Activated CD4-positive, alpha-beta T cell treated with anti-CD3 and anti-CD28 coated beads for 4 hours (primary cell): ENCODE measurements at places on chromosomes 5 and 9.

- DNase-seq, result no peak
Observed at GRCh38 chr5:169197343-169197742, 103.6 kb downstream of the SLIT3 start.

DNA sequence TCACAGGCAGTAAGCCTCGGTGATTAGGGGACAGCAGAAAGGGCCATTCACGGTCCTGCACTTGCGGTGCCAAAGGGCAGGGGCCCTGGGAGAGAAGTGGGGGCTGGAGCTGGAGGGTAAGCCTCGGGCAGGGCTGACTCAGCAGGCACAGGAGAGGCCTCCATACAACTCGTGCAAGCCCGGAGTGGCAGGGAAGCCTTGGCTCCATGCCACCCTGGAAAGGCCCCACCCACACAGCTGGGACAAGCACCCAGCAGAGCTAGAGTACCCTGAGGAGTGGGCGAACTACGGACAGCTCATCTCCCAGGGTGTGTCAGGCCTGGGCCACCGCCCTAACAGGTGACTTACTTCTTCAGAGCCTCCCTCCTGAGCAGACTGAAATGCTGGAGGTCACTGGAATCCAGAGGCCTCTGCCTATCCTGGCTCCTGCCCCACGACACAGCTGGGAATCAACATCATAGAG, 5.6 kb upstream of the CAMK2A start:
- no peak for DNase-seq

DNA sequence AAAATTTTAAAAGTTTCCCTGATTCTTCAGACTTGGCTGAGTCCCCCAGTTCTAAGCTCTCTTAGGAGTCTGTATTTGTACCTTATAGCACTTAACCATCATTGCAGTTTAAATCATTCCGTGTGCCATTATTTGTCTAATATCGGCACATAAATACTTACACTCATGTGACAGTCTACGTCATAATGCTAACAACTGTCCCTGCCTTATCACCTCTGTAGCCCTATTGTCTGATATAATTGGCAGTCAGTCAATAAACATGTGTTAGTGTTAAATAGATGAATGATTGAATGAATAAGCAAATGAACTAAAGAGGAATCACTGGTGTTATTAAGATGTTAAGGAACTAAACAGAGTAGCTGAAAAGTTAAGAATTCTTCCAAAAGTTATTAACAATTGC, 287.8 kb downstream of the EBF1 start:
- no peak for DNase-seq

GRCh38 chr9:97504381-97505216, 3.1 kb downstream of the TMOD1 start:
- no peak for DNase-seq

- no peak for DNase-seq
Observed at GRCh38 chr5:76714751-76715485, 1.0 kb upstream of the F2R start.

DNA sequence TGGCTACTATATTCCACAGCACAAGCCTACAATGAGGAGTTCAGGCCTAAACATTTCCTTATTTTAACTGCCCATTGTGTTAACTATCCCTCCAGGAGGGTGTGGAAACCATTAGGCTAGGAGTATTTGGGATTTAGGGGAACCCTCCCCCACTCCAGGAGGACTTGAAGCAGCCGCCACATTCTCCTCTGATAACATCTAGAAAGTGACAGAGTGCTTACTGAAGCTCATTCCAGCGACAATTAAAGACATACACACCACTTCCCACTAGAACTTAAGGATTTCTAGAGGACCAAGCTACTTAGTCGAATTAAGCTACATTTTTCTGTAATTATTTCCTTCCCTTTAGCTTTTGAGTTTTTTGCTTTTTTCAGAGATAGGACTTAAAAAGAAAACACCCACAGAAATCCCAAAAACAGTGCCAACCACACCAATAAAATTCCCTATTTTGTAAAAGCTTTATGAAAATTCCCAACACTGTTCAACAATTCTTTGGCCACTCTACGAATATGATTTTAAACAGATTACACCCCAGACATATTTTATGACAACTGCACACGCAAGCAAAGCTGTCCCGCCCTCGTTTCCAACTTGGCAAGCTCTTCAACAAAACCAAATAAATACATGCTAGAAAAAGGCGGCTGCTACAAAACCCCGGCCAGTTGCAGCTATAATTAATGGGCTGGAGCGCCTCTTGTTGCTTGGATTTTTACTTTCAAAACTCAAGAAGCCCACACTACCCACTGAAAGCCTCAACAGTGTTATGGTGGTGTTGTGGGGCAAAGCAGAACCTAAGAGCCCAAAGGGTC, 4.5 kb downstream of the ROR2 start:
- DNase-seq, result no peak

DNA sequence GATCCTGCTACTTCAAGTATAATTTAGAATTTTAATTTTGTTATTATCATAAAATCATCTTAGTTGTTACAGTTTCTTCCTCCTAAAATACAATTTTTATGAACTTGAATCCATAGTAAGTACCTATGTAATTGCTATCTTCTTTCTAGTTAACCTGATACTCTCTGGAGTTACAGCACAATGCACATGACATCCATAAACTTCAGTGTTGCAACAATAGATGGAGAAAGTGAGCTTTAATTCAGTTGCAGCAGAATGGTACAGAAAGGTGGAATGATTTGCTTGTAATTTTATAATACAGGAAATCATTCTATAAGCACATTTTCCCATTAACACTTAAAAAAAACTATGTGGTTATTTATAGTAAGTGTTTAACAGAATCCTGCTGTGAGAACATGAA, 372.0 kb downstream of the CDH9 start:
- no peak for DNase-seq

DNA sequence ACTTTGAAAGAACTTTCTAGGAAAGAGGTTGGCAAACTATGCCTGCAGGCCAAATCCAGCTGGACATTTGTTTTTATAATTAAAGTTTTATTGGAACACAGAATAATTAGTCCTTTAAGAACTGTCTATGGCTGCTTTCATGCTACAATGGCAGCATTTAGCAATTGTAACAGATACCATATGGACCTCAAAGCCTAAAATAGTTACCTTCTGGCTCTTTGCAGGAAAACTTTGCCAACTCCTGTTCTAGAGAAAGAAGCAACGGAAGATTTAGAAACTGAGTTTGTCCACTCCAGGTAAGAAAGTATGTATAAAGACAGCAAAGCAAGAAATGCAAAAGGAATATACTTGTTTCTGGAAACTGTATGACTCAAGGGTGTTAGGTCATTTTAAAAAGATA, 281.7 kb upstream of the TRPM3 start:
- no peak for DNase-seq

GRCh38 chr5:5676218-5676617, 253.7 kb downstream of the ICE1 start:
- no peak for DNase-seq

- peak; percentile 64 for DNase-seq
Observed at GRCh38 chr9:120892748-120893610, 16.0 kb upstream of the PHF19 start.

GRCh38 chr5:608429-609370, 3.4 kb upstream of the CEP72 start:
- DNase-seq, result no peak

DNA sequence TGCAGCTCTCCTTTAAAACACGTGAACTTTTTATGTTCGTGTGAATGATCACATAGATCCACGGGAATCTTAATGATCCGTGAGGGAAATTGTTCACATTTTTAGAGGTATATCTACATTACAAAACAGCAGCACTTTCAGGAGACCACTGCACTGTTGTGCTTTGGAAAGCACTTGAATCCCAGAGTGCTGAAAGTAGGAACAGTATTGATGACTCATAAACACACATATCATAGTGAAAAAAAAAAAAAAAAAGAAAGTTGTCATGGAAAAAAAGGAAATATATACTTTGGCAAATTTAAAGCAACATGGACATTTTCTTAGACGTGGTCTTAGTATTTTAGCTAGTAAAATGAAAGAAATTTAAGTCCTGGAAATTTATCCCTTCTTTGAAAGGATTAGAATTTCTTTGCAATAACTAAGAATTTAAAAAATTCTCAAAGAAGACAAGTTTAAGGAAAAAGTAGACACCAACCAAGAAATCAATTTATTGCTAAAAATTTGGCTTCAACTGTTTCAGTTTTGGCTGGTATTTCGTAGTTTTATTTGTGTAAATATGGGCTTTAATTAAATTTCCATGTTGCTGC, 55.4 kb downstream of the ADGRV1 start:
- no peak for DNase-seq

DNA sequence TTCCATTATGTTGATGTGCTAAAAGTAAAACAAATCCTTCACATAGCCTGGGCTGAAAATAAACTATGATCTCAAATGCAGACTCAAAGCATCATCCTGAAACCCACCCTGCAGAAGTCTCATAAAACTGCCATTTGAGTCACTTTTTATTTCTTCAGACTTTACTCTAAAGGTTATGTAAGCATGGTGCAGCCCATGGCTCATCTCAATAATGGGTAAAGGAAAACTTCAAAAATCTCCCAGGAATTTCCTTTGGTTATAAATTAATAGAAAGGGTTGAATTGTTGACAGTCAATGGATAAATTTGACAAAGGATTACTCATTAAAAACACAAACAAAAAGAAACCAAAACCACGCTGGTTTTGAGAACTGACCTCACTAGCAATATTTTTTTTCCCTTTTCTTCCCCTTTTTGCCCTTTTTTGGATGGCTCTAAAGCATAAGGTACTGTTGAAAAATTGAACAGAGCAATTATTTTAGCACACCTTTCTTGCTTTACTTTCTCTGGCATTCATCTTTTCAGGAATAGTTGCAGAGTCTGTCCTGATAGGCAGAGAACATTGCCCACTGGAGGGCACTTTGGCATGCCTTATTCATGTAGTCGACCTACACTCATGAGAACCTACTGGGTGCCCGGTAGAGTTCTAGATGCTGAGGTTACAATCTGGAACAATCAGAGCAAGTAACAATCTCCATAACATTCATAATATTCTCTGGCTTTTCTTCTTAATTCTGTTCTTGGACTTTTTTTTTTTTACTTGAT, 191.4 kb downstream of the TMEM167A start:
- no peak for DNase-seq

GRCh38 chr5:124262470-124262869, 484.0 kb downstream of the ZNF608 start:
- no peak for DNase-seq

DNA sequence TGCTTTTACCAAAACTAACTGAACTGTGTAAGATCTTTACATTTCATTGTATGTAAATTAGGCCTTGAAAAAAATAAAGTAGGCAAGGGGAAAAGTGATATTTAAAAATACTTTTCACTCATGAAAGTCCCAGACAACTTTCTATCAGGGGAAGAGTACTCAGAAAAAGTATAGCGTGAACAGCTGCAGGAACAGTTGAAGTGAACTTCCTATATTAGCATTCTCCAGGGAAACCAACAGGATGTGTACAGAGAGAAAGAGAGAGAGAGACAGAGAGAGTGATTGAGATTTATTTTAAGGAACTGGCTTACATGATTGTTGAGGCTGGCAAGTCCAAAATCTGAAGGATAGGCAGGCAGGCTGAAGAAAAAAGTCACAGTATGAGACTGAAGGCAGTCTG, 42.0 kb downstream of the ERMP1 start:
- DNase-seq, result no peak

DNA sequence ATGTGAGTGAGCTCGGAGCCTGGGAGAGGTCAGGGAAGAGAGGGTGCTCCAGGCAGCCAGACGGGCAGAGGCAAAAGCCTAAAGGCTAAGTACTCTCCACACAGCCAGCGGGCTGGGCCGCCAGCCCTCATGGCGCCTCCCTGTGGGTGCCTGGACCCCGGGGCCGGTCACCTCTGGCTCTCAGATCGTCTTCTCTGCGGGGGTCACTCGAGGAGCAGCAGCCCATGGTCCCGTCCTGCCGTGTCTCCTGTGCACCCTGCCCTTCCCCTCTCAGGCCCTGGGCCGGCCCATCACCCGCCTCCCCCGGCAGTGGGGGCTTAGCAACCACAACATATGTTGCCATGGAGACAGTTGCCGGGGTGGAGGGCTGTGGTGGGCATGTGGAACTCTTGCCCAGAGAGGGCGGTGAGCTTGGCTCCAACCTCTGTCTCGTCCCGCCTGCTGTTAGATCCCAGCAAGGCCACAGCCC, 4.2 kb downstream of the AK1 start:
- no peak for DNase-seq

- DNase-seq, result no peak
Observed at GRCh38 chr9:22582221-22582620, 135.6 kb downstream of the DMRTA1 start.

GRCh38 chr9:93045521-93045920, 13.0 kb upstream of the SUSD3 start:
- DNase-seq, result no peak

DNA sequence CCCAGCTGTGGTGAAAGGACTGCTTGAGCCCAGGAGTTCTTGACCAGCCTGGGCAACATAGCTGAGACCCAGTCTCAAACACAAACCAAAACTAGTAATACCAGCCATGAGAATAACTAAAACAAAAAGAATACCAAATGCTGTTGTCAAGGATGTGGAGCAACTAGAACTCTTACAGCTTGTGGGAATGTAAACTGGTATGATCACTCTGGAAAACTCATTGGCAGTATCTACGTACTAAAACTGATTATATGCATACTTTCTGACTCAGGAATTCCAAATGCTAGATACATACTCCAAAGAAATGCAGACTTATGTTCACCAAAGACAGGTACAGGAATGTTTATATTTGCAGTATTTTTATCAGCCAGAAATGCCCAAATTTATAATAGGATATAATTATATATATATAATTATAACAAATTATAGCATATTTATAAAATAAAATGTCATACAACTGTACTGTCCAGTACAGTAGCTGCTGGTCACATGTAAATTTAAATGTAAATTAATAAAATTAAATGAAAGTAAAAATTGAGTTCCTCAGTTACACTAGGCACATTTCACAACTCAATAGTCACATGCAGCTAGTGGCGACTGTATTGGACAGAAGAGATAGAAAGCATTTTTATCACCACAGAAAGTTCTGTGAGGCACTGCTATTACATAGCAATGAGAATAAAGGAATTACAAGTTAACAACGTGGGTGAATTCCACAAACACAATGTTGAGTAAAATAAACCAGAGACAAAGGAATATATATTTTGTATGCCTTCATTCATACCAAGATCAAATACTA, 118.5 kb downstream of the GNAQ start:
- DNase-seq, result no peak

DNA sequence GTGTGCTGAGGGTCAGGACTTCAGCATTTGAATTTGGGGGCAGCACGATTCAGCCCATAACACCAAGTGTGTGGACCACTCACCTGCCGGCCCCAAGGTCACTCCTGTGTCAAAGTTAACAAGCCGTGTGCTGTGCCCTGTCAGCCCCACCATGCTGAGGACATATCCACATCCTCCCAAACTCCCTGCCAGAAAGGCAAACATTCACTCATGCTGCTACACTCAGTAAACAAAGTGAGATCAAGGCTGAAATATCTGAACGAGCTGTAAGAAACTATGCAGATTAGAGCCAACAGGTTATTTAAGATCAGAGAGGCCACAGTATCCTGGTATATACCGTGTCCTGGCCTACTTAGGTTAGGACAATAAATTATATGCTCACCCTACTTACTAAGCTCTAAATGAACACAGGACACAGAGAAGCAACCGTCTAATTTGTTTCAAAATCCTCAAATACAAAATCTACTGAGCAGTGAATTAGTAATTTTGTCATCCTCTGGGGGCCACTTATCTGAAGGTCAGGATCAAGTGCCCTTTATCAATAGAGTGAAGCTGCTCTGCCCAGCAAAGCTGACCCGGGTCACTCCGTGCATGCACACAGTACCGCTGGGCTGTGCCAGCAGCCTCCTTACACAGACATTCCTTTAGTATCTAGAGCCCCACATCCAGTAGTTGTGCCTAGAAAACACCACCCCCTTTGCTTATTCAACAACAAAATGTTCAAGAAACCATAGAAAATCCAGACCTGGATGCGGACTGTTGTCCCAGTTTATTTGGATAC, 28.2 kb downstream of the RETREG1 start:
- DNase-seq, result no peak

- no peak for DNase-seq
Observed at GRCh38 chr9:107612136-107612535, 122.6 kb upstream of the KLF4 start.
